ENCODE measurements at places on chromosomes 4 and X.

DNA sequence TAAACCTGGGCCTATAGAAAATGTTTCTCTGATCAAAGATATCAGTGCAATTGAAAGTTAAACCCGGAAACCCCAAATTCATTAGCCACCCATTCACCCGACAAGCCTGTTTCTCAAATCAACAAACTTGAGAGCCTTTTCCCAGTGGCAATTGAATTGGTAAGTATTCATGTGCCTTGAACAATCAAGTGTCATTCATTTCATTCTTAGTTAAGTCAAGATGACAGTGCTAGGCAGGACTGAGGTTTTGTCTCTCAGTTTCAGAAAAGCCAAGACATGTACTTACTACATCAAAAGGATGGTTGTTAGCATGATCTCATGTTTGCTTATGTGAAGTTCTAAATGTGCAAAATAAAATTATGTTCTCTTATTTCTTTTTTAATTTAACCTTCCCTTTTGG is 32.3 kb downstream of the CC2D2A start:
- no peak for DNase-seq

DNA sequence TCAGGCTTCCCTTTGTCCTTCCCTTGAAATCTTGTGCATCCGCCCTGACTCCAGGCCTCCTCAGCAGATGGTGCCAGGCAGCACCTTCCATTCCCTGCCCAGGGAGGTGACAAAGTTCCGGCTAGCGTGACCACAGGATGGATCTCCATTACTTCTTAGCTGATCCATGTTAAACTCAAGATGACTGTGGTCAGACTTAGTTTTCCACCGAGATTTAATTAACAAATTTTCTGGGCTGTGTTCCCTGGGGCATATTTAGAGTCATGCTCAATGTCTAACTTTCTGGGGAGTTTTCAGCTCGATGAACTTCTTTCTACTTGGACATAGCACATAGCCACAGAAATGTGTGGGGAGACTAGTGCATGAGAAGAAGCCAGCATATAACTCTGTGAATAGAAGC is 215.1 kb upstream of the SFRP2 start:
- DNase-seq, result no peak

GRCh38 chr4:17448689-17449088 is 63.2 kb downstream of the QDPR start:
- DNase-seq, result no peak

- DNase-seq, result no peak
Measured at GRCh38 chr4:76293772-76294171, 12.8 kb upstream of the STBD1 start.

DNA sequence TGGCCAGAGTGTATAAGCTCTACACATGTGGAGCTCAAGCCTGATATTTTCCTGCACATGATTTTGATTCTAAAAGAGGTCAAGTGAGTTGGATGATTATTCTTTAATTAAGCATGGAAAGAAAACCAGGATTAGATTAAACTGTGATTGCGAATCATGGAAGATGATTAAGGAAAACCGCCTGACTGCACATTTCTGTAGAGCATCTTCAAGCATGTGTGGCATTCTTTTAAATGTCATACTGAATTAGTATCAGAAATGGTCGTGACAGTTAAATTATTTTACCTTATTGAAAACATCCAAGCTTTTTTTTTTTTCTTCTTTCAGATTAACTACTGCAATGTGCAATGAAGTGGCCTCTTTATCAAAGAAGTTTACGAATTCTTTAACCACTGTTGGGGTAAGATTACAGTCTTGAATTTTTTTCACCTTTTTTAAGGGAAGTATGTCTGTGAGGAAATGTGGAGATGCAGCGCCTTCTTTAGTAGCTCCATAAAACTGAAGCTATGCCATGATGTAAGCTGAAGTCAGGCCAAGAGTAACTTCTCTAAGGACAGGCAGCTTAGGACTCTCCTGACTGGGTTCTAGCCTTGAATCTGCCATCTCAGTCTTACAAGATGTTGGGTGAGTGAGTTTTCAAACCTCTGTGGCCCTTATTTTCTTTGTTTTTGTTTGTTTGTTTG is 67.9 kb downstream of the FAM114A1 start:
- no peak for DNase-seq

DNA sequence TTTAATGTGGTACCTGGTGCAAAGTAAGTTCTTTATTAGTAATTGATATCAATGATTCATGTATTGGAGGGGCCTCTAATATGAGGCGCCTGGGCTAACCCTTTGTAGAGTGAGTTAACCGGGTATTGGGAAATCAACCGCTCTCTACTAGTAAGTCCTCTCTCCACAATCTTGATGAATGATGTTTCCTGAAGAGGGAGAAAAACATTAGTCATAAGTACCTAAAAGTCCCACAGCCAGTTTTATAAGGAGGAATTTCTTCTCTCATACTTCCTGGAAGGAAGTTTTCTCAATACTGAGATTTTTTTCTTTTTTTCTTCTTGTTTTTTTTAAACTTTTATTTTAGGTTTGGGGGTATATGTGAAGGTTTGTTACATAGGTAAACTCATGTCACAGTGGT is 62.3 kb downstream of the AGTR2 start:
- no peak for DNase-seq

GRCh38 chrX:23616361-23616760 is 50.9 kb upstream of the PRDX4 start:
- no peak for DNase-seq

DNA sequence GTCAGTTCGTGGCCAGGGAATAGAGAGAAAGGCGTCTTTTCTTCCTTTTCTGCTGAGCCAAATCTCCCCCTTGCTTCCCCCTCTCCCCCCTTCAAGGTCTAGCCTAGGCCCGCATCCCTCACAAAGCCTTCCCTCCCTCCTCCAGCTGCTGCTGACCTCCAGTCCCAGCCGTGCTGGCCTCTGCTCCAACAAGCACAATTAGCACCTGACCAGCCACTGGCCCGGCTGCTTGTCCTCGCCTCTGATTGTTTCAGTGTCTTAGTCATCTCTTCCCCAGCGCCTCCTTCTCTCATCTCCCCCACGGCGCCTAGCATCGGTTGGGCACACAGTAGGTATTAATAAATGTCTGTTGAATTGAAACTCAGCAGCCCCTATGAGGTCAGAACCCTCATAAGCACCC is 4.2 kb downstream of the ELF4 start:
- DNase-seq, result no peak

DNA sequence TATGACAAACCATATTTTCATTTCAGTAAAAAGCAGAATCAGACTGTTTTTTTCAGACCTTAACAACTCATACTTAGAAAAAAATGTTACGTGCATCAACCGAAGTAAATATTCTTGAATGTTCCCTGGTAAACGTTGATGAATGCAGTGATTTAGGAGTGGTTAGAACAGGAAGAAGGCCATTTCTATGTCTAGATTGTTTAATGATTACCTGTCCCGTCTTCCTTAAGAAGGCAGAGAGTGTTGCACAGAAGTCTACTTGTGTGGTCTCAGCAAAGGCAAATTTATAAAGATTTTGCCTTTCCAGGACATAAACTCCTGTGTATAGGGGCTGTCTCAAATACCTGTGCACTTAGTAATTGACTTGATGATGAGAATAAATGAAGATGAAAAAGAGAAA is 134.5 kb downstream of the MGST2 start:
- DNase-seq, result no peak

DNA sequence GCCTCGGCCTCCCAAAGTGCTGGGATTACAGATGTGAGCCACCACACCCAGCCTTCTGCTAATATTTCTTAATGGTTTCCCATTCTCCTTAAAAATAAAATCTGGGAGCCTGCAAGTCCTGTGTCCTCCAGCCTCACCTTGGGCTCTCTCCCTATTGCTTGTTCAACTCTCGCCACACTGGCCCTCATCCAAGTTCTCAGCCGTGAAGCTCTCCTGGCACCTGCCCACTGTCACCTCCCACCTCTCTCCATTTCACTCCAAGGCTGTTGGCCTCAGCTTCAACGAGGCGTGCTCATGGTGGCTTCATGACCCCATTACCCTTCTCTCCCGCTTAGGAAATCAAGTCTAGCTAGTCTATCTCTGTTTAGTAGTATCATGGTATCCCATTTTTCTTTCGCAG is 9.5 kb upstream of the ETNPPL start:
- no peak for DNase-seq

GRCh38 chr4:188971125-188971524 is 831.9 kb downstream of the TRIML1 start:
- no peak for DNase-seq

- DNase-seq, result no peak
Measured at GRCh38 chr4:77155631-77156452, 1.2 kb upstream of the CCNG2 start.

- DNase-seq, result no peak
Measured at GRCh38 chrX:154511761-154512160, 4.3 kb downstream of the FAM3A start.

DNA sequence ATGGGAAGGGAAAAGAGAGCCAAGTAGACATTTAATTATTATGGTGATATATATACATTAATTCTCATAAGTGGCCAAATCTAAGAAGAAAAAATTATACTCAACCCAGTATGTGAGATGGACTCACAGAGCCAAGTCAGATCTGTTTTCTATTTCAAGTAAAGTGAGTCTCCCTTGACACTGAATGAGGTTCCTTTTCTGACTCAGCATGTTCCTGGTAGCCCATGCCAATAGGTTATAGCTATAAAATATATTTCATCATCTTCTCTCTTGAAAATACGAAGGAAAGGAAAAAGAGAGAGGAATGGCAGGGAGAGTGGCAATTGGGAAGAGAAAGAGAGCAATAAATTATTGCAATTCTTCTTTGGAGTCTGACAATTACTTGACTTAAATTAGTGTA is 68.8 kb upstream of the GRIA2 start:
- DNase-seq, result no peak

- no peak for DNase-seq
Measured at GRCh38 chr4:140266958-140267568, 106.4 kb upstream of the SCOC start.

GRCh38 chr4:117987464-117987863 is 46.8 kb upstream of the NDST3 start:
- no peak for DNase-seq

DNA sequence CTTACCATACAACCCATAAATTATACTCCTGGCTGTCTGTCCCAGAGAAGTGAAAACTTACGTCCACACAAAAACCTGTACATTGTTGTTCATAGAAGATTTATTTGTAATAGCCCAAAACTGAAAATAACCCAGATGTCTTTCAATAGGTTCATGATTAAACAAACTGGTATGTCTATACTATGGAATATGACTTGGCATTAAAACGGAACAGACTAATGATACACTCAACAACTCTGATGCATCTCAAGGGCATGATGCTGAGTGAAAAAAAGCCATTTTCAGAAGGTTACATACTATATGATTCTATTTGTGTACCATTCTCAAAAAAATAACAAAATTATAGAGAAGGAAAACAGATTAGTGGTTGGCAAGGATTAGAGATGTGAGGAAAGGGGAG is 11.6 kb upstream of the MND1 start:
- DNase-seq, result no peak

DNA sequence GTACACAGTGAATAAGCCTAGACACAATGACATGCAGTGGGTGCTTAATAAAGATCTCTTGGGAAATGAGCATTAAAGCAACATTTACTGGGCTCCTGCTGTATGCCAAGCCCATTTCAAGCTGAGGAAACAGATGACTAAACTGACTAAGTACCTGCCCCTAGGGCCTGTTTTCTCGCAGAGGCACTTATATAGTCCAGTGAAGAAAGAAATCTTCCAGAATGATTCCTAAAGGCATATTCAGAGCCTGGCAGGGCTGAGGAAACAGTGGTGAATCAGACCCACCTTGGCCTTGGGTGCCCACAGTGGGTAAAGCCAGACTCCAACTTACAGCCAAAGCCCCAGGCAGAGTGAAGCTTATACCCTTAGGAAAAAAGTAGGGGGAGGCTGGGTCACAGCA is 22.0 kb upstream of the S100P start:
- DNase-seq, result no peak

DNA sequence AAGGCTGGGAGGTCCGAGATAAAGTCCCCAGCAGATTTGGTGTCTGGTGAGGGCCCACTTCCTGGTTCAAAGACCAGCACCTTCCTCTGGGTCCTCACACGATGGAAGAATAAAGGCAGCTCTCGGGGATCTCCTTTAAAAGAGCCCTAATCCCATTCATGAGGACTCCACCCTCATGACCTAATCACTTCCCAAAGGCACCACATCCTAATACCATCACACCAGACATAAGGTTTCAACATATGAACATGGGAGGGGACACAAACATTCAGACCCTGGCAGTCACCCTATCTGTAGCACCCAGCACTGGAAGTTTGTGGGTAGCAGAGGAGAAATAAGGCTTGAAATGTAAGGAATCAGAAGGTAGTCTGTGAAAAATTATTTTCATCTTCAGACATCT is 112.9 kb upstream of the NOCT start:
- no peak for DNase-seq

DNA sequence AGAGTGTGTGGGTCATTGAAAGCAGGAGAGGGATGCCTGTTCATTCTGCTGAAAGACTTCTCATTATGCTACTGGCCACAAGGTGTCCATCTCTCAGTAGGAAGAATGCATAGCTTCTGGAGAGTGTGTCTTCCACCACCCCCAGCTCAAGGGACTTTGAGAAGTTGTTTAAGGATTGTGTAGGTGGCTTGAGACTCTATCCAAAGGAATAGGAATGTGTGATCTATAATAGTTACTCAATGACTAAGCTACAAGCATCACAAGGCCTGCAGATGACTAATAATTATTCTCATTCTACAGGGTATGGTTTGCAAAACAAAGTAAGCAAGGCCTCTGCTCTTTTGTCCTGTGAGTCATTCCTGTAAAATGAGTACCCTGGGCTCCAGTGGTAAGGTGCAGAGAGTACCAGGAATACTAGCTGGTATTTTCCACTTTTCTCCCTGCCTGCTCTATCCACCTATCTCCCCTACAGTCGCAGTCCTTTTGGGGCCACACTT is 279.8 kb upstream of the BOD1L1 start:
- DNase-seq, result no peak

- DNase-seq, result no peak
Measured at GRCh38 chrX:40818236-40818635, 82.9 kb upstream of the MED14 start.

GRCh38 chr4:114907568-114907967 is 205.9 kb downstream of the NDST4 start:
- DNase-seq, result no peak

DNA sequence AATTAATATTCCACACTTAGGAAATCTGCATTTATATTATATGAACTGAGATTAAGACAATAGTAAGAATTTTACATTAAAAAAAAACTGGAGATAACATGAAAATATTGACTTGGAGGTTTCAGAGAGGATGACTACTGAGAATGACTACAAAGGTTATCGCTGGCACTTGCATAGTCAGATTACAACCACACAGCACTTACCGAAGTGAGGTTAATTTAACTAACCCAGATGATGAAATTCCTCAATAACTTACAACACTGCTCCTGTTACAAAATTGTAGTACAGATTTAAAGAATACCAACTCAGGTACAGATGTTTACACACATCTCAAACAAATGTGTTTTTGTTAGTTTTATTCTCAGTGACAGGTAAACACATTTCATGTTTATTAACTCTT is 283.5 kb downstream of the CAMK2D start:
- no peak for DNase-seq

DNA sequence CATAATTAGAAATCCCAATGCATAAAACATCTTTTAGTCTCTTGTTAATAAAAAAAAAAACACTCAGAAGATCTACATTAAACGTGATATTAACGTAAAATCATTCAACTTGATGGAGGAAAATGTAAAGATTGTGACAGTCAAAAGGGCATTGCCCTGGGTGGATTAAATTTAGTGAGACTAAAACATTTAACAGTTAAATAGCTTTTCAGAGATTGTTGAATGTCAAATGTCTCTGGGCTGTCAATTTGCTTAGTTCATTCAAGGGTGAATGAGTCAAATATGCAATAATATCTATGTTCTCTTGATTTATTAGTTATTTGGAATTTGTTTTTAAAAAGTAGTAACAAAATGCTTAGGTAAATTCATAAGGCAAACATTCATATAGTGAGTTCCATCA is 836.6 kb upstream of the PCDH10 start:
- DNase-seq, result no peak
